ENCODE measurements at places on chromosomes 13 and 19.

- DNase-seq, result no peak
Measured at GRCh38 chr13:32491028-32491427, 47.6 kb downstream of the N4BP2L2 start.

- peak; percentile 62 for DNase-seq
Measured at GRCh38 chr13:46489586-46490023, 63.4 kb upstream of the LRCH1 start.

- peak; percentile 48 for DNase-seq
Measured at GRCh38 chr13:26051231-26051656, 572 bp downstream of the SHISA2 start.

DNA sequence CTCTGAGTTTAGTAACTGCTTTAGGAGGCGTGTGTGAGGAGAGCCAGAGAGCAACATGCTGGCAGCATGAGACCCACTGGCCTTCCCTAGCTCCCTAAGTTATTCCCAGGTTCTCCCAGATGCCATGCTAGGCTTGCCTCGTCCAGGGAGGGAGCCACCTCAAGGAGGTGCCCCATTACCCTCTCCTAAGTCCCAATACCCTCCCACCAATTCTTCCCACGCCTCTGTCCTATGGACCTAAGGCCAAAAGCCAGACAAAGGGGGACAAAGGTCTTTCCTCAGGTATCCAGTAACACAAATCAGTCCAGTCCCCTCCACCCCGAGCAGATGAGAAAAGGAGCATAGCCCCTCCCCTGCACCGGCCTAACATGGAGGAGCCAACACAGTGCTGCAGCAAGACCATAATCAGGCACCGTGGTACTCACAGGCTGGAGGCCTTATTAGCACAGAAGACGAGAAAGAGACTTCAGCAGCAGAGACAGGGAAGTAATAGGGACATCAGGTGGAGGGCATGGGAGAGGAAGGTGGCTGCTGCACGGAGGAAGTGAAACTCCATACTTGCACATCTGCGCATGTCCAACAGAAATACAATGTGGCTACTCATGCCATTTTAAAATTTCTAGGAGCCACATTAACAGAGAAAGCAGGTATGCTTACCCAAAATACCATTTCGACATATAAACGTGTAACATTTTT is 46.3 kb downstream of the BRD4 start:
- no peak for DNase-seq

GRCh38 chr13:86161257-86161656 is 362.0 kb upstream of the SLITRK6 start:
- no peak for DNase-seq

DNA sequence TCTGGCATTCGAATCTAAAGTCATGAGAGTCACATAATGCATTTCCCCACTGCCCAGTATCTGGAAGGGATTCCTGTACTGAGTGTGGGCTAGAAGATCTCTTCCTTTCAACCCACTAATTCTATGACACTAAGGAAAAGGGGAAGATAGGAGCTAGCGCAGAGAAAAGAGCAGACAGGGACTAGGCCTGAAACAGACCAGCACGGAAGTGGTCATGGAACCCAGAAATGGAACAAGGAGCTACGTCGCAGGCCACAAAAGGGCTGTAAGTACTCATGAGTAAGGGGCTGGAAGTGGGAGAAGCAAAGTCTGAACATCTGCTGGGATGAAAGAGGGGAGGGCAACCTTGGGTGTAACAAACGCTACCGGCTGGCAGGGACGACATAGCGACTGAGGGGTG is 8.6 kb downstream of the ABCC4 start:
- DNase-seq, result no peak

GRCh38 chr13:114071410-114071809 is 61.0 kb downstream of the RASA3 start:
- DNase-seq, result peak; percentile 15

DNA sequence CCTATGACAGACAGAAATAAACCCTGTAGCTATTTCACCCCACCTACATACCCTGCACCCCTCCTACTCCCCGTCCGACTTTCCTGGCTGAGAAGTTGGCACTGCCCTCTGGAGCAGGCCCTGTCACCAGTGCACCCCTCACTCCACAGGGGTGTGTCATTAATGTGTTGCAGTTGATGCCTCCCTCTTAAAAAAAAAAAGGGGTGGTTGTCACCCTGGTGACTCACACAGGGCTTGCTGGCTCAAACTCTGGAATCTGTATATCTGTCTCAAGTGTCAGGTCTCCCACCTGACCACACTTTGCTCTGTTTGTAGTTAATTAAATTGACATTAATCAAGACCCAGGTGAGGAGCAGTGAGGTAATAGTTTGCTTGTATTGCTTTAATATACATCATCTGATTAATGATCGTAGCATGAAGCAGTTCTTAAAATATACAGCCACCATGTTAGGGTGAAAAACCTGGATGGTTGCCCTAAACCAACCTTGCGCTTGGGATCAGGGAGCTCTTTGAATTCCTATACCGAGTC is 2.0 kb upstream of the GATAD2A start:
- no peak for DNase-seq

GRCh38 chr19:2519482-2519881 is 43.6 kb downstream of the GADD45B start:
- no peak for DNase-seq

- DNase-seq, result no peak
Measured at GRCh38 chr13:46893221-46893740, 3.6 kb downstream of the HTR2A start.

GRCh38 chr19:54179921-54180461 is 7.0 kb upstream of the TMC4 start:
- peak; percentile 73 for DNase-seq

DNA sequence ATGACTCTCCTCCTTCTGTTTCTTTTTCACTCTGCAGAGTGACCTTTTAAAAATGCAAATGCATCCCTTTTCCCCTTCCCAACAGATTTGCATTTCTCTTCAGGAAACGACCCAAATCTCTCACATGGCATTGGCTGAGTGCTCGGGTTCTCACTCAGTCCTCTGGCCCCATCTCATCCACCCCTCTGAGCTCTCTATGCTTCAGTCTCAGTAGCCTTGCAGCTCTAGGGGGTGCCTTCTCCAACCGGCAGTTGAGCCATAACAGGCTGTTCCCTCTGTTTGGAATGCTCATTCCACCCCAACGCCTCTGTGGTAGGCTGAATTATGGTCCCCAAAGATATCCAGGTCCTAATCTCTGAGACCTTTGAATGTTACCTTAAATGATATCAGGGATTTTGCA is 78.2 kb downstream of the AKAP11 start:
- no peak for DNase-seq
